ENCODE measurements at places on chromosomes 7 and 10.

- DNase-seq: peak; percentile 70
These were observed 266.3 kb downstream of the PPP1R3A start for GRCh38 chr7:113652501-113652900.

- DNase-seq: no peak
These were observed 2.2 kb upstream of the LGI1 start for GRCh38 chr10:93755443-93756116.

DNA sequence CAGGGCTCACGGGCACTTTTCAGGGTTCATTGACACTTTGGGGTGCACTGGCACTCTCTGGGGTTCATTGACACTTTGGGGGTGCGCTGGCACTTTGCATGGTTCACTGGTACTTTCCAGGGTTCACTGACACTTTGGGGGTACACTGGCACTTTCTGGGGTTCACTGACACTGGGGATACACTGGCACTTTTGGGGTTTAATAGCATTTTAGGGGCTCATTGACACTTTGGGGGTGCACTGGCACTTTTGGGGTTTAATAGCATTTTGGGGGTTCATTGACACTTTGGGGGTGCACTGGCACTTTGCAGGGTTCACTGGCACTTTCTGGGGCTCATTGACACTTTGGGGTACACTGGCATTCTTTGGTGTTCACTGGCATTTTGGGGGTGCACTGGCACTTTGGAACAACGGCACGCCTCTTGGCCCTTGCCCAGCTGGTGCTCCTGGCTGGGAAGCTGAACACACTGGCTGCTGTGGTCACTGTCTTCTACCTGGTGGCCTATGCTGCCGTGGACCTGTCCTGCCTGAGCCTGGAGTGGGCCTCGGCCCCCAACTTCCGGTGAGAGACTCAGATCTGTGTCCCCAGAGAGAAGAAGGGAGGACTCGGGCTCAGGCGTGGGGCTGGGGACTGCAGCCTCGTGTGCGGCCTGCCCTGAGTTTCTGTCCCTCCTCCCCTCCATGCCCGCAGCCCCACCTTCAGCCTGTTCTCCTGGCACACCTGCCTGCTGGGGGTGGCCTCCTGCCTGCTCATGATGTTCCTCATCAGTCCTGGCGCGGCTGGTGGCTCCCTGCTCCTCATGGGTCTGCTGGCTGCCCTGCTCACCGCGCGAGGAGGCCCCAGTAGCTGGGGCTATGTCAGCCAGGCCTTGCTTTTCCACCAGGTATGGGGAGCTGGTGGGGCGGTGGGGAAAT, 6.2 kb upstream of the TRIP6 start:
- no peak for DNase-seq

- no peak for DNase-seq
These were observed 470.8 kb upstream of the SEMA3A start for GRCh38 chr7:84665339-84665738.

- DNase-seq: peak; percentile 54
These were observed 58.1 kb downstream of the FHIP2A start for GRCh38 chr10:114879541-114880158.

GRCh38 chr10:116947841-116948529, 57.0 kb downstream of the SHTN1 start:
- DNase-seq: peak; percentile 82

DNA sequence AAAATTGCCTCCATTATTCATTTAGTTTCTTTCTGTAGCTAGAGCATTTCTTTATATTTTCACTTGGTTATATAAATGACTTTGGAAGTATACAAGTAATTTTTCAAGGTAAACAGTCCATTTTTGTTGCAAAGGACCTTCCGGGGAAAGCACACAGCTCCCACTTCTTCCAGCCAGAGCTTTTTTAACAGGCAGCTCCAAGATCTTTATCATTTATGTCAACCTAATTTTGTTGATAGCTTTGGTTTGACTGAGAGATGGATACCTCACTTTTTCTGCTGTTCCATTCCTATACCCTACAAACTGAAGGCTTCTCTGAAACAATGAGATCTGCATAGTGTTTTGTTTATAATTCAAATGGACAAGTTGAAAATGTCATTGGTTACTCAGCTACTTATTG, 49.3 kb upstream of the RAB11FIP2 start:
- no peak for DNase-seq

DNA sequence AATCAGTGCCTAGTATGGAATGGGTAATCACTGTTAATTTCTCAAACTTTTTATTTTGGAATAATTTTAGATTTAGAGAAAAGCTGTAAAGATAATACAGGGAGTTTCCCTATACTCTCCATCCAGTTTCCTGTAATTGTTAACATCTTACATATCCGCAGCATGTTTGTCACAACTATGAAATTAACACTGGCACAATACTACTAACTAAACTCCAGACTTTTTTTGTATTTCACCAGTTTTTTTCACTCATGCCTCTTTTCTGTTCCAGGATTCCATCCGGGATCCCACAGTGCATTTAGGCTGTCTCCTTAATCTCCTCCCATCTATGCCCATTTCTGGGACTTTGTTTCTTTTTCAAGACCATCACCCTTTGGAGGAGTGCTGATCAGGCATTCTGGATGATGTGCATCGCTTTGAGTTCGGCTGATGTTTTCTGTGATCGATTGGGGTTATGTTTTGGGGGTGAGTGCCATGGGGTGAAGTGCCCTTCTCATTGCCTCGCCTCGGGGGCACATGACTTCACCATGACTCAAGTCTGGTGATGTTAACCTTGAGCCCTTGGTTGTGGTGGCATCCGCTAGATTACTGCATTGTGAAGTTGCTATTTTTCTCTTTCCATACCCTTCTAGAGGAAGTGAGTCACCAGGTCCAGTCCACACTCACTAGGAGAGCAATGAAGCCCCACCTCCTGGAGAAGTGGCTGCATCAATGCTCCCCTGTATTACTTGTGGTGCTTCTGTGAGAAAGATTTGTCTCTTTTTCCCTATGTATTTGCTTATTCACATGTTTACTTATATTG, 43.9 kb upstream of the GRB10 start:
- DNase-seq: peak; percentile 93

DNA sequence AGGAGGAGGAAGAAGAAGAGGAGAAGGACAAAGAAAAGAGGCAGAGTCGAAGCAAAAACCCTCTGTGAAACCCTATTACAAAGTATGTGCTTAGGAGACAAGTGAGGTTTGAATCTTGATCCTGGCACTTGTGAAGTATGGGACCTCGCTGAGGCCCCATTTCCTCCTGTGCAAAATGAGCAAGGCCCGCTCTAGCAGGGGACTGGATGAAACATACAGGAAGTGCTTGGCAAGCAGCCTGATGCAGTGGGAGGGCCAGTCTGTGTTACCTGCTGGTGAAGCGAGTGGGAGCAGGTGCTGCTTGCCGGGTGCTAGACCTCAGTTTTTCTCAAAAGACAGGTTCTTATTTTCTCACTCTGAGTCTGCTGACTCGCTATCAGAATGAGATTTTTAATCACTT, 150.4 kb downstream of the JCAD start:
- DNase-seq: no peak

GRCh38 chr7:149564340-149565095, 66.9 kb upstream of the ZNF746 start:
- no peak for DNase-seq

DNA sequence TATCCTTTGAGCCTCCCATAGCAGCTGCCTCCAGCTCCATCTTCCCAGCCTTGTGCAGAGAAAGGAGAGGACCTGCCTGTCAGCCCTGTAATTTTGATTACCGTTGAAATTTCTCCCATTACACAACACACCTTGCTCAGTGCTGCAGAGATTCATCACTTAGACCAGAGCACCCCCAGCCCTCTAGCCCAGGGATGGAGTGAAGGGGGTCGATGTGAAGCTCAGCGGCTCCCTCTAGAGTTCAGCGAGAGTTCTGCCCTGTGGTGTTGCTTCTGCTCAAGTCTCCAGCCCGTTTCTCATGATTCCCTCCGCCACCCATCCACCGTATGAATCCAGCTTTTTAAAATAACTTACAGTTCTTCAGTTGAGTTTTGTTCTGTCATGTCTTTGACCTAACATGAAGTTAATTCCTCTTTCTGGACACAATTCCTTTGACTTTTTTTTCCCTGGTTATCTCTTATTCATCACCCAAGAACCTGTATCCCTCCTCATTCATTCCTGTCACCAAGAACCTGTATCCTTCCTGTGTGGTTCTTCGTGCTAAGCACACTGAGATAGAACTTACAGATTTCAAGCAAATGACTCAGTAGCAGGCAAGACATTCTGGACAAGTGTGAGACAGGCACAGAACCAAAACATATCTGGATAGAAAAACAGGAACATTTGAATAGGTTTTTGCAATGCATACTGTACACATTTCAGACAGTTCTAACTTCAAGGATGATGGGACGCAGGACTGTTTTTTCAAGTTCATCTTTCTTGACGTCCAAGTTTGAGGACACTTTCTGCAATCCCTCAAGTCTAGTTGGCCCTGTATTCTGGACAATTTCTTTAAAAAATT, 35.0 kb upstream of the ZNF32 start:
- DNase-seq: peak; percentile 22

DNA sequence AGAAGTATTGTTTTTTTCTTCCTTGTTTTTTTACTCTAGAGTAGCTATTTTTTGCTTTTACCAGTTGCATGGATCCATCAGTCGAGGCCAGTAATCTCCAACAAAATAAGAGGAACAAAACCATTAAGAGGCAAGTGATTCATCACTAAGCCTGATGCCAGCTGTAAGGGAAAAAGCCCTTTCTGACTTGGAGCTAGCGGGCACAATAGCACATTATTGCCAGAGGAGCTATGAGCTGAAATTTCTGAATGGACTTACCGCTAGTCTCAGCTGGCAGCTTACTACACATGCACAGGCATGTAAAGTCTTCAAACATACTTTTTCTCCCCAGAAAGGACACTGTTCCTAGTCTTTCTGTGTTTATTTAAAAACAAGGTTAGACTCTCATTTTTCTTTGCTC, 41.6 kb upstream of the PTPRZ1 start:
- DNase-seq: no peak

GRCh38 chr7:107206136-107206535, 37.3 kb downstream of the HBP1 start:
- DNase-seq: no peak

GRCh38 chr10:124403548-124403947, 15.2 kb downstream of the OAT start:
- peak; percentile 84 for DNase-seq

- DNase-seq: no peak
These were observed 202.8 kb downstream of the RAPGEF5 start for GRCh38 chr7:22154143-22154529.

DNA sequence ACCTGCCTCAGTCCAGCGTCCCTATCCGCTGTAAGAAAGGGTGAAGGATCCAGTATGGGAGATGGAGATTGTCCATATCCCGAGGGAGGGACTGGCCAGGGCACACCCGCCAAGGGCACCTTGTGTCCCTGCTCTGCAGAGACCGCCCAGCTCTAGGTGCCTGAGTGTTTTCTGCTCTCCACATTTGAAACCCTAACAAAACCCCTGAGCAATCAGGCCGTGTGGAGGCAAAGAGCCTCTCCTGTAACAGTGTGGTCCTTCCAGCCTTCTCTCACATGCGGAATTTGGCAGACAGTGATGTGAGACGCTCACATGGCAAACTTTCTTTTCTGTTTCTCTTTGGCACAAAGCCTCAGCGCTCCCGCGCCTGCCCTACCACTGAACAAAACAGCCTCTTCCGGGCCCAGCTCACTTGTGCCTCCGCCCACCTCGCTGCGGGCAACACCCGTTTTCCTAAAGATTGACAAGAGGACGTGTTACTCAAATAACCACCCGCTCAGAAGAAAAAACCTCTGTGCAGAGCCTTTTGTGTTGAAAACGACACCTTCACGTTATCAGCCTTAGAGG, 514.8 kb downstream of the DNAJB6 start:
- no peak for DNase-seq

DNA sequence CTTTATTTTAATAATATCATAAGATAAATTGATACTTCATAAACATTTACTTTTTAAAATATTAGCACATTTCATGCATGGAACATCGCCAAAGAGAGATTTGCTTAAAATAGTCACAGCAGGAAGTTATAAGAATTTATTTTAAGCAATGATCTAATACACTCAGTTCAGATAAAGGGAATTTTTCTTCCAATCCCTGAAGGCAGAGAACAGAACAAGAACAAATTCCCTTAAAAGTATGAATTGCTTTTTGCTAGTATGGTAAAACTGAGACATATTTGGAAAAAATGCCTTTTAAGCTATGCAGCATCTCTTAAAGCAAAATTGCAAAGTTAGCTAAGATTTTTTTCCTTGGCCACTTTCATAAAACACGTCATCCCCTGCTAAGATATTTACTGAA, 91.0 kb downstream of the SEMA3D start:
- no peak for DNase-seq

GRCh38 chr7:69946901-69947300, 348.6 kb downstream of the AUTS2 start:
- DNase-seq: no peak

GRCh38 chr10:116796910-116797513, 52.3 kb upstream of the ENO4 start:
- peak; percentile 82 for DNase-seq

- DNase-seq: no peak
These were observed 102.5 kb downstream of the SAMD9 start for GRCh38 chr7:93015101-93015778.

DNA sequence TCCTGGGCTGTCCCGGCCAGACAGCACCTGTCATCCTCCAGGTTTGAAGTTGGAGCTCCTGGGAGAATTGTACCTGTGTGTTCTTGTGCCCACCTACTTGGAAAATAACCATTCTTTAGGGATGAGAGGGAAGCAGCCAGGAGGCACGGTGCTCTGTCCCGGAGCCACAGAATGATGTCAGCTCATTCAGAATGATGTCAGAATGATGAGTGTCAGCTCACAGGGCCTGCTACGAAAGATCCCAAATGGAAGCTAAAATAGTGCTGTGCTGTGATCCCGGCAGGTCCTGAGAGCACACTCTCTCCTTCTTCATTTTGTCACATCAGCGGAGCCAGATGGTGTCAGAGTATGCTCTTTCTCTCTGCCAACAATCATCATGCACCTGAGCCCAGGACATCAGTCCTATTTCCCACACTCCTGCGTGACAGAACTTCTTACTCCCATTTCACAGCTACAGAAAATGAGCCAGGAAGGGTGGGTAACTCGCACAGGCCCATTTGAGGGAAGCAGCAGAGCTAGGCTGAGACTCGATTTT, 8.3 kb downstream of the ABCA13 start:
- no peak for DNase-seq

DNA sequence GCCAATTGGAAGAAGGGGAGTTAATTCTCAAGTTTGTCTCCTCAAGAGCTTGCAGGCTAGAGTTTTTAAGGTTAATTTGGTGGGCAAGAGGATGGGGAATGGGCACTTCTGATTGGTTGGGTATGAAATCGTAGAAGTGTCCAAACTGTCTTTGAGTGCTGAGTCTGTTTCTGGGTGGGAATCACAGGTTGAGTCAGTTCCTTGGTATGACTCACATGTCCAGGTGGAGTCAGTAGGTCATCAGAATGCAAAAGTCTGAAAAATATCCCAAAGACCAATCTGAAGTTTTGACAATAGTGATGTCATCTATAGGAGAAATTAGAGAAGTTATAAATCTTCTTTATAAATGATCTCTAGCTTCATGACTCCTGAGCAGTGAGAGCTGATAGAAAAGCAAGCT, 1252.2 kb downstream of the REEP3 start:
- DNase-seq: no peak
